Stimulated activated CD8-positive, alpha-beta memory T cell treated with anti-CD3 and anti-CD28 coated beads, Interleukin-2, amount 100 ng/mL, for 48 hours (primary cell): ENCODE measurements at places on chromosomes 7 and 10.

DNA sequence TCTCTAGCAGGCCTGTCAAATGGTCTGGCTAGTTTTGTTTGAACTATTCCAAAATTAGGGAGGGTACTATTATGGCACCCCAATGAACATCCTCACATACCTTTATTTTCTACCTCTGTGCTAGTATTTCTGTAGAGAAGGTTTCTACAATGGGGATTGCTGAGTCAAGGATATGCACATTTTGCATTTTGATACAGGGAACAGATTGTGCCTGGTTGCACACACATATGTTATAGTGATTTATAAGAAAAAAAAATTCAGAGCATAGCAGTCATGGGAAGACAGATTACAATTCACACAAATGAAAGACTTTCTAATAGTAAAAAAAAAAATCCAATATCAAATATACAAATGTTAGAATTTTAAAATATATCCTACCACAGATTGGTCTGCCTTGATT is 14.1 kb upstream of the NRBF2 start:
- no peak for DNase-seq

DNA sequence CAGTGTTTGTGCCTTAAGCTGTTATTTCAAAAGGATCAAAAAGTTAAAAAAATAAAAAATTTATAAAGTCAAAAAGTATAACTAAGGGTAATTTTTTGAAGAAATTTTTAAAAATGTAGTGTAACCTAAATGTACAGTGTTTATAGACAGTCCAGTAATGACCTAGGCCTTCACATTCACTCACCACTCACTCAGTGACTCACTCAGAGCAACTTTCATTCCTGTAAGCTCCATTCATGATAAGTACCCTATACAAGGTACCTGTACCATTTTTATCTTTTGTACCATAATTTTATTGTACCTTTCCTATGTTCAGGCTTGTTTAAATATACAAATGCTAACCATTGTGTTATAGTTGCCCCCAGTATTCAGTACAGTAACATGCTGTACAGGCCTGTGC is 21.5 kb downstream of the DNAJC9 start:
- DNase-seq, result no peak

DNA sequence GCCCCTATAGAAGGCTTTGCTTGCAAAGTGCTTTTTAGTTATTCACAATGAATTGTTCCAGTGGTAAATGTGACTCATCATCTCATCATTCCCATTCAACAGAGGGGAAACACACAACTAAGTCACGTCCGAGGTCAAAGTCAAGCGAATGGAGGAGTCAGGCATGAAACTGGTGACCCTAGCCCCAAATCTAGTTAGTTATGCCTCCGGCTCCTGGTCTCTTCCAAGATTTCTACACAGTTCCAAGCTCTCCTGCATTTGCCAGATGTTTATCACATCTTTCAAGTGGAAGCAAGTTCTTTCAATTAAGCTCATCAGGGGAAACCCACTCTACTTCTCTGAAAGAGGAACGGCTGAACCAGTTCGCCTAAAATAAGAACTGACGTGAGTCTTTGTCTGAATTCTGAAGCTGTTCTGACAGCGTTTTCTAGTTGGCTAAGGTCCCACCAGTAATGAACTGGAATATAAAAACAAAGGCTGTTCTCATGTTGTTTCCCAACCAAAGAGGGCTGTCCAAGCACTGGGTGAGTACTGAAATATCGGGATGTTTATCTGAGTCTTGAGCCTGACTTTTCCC is 140.9 kb upstream of the NRBF2 start:
- DNase-seq, result no peak

- DNase-seq, result no peak
Measured at GRCh38 chr10:128318366-128318765, 192.1 kb upstream of the MKI67 start.

DNA sequence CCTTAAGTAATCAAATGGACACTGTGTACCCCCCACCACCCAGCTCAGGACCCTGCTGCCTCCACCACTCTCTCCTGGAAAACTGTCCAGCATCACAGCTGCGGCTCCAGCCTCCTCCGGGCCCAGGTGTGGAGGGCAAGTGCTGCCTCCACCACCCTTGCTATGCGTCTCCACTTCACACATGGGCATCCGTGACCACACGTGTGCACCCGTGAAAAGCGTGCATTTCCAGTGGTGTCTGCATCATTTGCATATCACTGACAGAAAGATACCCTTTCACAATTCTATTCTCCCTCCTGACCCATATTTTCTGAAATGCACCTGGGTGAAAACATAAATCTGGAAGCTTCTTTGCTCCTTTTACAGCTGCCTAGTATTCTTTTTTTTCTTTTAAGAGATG is 89.7 kb upstream of the PDGFA start:
- no peak for DNase-seq

DNA sequence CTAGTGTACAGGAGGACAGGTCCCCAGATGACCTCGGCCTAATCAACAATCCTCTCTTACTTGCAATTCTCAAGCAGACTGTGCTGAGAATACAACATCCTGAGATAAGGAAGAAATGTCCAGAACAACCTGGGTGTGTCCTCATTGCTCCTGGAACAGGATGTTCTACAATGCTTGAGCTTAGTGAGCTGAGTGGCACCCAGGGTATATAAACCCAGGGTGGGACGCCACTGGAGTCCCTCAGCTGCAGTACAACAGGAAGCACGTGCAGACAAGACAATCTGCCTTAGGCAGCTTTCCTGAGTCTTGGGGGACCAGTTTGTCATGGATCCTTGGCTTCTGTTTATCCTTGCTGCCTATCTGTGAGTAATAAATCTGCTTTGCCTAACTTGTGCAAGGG is 27.7 kb upstream of the SLC25A13 start:
- no peak for DNase-seq

DNA sequence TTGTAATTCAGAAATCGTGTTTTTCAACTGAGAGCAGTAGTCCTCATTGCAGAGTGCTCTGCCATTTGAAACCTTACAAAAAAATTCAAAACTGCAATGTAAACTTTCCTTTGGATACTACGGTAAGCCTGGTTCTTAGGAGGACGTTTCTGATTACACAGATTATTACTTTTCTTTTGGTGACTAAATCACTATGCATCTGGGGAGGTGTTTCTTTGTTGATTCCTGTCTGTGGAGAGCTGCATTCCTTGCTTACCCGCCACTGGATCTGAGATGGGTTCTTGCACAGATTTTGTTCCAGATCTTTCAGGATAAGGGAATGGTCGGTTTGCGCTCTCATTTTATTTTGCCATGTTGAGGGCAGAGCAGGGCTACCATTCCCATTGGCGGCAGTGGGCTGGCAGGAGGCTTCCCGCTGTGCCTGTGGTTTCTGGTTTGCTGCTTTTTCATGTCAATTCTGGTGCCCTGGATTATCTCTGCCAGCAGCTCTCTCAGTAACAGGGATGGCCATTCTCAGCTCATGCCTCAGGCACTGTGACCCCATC is 485.1 kb downstream of the GLRX3 start:
- no peak for DNase-seq

DNA sequence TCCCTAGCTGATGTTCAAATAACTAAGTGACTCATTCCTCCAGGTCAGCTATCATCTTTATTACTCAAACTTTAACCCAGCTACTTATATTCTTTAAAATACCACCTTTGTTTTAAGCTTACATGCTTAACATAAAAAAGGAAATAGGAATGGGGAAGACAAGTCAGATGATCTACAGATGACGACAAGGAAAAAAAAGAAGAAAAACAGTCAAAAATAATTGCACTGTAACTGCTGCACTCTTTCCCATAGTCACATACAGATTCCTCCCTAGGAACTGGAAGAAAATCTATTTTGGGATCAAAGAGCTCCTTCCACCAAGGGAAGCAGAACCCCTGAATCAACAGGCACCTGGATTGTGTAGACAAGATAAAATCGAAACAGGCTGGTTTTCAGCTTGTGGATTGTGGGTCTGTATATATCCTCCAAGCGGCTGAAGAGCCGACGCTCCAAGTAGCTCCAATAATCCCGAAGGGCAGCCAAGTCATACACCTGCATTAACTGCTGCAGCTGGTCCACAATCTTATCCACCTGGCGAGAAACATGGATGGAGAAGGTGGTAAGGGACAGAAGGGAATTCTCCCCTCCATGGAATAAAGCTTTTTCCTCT is 2.0 kb downstream of the WDR91 start:
- no peak for DNase-seq

- DNase-seq, result no peak
Measured at GRCh38 chr10:47116445-47116844, 183.6 kb upstream of the GDF10 start.

- DNase-seq, result peak; percentile 33
Measured at GRCh38 chr7:67377939-67378862, 381.6 kb downstream of the TYW1 start.

- DNase-seq, result no peak
Measured at GRCh38 chr10:89891006-89891535, 189.7 kb downstream of the KIF20B start.

GRCh38 chr7:132897093-132897687 is 184.7 kb downstream of the CHCHD3 start:
- no peak for DNase-seq

DNA sequence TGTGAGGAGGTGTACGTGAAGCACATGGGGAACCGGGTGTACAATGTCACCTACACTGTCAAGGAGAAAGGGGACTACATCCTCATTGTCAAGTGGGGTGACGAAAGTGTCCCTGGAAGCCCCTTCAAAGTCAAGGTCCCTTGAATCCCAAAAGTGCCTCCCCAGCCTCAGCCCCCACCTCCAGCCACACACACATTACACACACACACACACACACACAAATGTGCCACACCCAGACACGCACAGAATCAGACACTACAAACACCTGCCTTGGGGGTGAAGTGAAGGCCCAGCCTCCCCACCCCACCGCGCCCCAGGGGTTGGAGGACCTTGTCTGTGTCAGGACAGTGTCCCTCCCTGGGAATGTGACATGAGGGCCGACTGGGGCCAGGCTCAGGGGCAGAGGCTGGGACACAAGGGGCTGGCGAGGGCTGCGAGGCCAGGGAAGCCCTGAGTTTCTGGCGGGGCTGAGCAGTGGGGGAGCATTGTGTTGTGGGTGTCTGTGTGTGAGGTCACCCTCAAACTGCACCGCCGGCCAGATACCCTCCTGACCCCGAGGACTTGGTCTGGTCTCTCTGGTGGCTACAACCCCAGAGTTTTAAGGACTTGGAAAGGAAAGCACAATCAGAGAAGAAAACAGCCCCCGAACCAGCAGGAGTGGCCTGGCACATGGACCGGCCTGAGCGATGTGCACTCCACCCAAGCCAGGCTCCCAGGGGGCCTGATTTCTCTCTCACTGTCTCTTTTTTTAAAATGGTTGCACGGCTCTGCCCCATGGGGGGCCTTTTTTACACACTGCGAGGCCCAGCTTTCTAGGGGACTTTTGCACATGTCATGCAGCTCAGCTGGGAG is 4.0 kb upstream of the ATP6V1F start:
- no peak for DNase-seq

GRCh38 chr10:66717231-66717981 is 208.4 kb upstream of the LRRTM3 start:
- no peak for DNase-seq

DNA sequence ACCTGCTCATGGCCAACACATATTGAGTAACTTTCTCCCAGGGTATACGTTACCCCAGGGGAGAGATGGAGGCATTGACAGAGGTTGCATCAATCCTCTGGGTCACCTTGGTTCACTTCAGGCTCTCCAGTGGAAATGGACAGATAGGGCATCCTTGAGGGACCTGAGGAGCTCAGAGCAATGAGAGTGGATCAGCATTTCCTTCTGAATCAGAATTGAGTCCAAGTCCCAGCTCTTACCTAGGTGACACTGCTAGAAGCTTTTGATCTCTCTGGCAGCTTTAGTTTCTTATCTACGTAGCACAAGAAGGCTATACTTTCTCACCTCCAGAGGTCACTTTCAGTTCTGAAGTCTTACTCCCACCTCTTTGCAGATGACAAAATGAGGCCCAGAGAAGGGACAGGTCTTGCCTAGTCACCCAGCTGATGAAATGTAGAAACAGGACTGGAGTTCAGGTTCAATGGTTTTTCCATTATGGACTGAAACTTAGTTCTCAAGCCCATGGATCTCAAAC is 35.2 kb downstream of the PANK1 start:
- DNase-seq, result no peak

DNA sequence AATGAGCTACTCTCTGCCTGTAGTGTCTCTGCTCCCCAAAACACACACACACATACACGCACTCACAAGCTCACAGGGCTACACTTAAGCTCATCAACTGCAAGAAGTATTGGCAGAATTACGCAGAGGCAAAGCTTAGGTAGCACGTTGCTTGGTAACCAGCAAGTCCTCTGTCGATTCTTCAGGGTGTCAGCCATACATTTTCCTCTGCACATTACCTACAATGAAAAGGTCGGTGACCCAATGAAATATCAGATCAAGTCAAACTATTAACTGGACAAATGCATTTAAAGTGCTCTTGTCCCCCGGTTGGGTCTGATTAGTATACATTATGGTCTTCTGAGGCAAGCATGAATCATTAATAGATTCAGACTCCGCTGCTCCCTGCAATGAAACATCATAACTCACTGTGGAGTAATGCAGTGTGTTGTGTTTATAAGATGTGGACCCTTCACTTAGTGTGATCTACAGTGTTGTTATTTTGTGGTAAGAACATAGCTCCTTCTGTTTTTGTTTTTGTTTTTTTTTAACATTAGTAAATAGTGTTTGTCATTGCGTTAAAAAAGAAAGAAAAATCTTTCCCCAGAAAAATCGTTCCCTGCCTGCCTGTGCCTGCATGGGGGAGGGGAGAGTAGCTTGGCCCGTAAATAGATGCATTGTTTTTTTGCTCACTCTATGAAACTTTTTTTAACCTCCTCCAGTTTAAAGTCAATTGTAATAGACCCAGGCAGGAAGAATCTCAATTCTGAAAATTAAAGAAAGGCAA is 325.5 kb downstream of the SFMBT2 start:
- DNase-seq, result no peak

DNA sequence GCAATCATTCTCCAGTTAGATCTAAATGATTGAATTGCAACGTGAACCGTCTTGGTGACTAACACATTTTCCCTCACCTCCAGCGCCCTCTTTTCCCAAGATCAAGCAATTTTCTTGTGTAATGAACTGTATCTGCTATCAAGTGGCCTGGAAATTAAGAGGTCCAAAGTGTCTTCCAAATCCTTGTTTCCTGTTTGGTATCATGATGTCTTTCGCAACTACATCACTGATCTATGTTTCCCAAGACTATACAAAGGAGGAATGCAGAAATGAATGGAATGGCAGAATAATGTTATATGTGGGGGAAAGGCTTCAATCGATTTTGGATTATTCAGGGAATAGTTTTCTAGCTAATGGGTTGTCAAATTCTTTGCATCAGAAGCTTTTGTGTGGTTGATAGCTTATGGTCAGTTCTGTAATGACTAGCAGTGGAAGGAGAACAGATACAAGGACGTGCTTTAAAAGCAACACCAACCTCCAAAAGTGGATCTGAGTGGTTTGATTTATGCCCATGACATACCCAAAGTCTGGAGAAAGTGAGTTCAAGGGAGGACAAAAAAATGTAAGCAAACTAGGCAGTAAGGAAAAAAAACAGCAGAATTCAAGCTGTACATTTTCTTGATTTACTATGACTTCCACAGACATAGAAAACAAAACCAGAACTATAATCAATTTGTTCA is 14.6 kb upstream of the ZEB1 start:
- no peak for DNase-seq

DNA sequence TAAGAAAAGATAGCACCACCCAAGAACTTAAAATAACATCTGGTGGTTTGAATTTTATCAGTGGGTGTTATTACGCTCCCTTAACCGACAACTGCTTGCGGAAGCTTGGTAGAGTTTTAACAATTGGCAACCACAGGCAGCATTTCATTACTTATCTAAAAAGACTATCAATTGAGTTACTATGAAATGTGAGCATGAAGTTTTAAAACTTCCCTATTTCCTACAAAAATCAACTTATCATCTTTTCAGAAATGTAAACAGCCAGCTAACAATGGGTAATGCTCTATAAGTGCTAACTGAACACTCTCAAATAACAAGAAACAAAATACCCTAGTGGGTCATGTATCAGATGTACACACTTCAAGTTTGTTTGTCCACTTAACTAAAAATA is 68.8 kb downstream of the OSBPL3 start:
- no peak for DNase-seq
